ENCODE measurements at places on chromosomes 16 and 17.

DNA sequence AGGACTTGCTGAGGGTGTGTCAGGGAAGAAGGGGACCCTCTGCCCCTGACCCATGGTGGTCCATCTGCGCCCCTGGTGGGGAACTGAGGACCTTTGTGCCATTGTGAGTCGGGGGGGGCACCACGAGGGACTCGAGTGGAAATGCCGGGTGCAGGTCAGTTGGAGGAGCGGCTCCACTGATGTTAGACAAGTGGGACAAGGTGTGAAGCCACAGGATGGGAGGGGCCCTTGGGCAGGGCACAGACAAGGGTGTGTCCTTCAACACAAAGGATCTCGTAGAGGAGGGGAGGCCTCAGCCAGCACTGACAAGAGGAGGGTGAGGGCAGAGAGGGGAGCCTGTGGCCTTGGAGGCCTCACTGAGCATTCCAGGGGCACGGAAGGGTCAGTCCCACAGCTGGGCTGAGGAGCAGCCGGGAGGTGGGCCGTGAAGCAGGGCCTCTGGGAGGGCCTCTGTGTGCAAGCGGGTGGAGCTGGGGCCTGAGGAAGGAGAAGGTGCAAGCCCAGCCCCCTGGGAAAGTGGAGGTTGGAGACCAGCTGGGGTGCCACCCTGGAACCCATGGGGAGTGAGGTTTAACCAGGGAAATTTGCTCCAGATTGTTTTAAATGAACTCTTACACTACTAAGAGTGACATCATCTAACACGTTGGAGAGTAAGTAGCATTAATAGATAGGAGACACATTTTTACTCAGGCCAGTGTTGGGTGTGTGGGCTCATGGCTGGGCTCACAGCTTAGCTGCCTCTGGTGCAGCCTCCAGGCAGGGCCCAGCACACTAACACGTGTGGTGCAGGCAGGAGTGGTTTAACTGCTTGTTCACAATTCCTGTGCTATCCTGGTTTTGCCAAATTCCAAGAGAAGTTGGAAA, 27.9 kb downstream of the NARF start:
- no peak for DNase-seq

DNA sequence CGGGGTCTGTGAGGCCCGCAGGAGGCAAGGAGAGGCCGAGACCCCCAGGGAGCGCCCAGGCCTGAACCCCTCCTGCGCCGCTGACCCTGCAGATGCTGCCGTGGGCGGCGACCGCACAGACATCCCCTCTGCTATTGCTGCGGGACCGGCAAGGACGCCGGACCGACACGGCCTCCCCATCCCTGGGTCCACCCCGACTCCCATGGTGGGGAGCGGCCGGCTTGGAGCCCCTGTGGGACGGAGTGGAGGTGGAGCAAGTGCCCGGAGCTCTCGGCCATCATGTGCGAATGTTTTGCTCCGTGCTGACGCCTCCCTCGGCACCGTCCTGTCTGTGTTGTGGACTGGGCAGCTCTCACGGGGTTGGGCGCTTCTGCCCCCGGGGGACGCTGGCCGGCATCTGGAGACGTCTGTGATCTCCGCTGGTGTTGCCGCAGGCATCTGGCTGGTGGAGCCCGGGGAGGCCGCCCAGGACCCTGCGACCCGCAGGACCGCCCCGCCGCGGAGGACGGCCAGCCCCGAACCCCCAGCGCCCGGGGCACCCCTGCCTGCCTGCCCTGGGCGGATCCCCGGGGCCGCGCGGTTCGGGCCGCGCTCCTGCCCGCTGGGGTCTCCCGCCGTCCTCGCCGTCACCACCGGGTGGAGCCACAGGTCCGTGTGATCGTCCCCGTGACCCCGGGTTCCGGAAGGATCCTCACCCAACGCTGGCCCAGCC, 12.8 kb upstream of the GNG13 start:
- DNase-seq: peak; percentile 53

- DNase-seq: no peak
These were observed 449.8 kb downstream of the SLC39A11 start for GRCh38 chr17:72642720-72643119.

DNA sequence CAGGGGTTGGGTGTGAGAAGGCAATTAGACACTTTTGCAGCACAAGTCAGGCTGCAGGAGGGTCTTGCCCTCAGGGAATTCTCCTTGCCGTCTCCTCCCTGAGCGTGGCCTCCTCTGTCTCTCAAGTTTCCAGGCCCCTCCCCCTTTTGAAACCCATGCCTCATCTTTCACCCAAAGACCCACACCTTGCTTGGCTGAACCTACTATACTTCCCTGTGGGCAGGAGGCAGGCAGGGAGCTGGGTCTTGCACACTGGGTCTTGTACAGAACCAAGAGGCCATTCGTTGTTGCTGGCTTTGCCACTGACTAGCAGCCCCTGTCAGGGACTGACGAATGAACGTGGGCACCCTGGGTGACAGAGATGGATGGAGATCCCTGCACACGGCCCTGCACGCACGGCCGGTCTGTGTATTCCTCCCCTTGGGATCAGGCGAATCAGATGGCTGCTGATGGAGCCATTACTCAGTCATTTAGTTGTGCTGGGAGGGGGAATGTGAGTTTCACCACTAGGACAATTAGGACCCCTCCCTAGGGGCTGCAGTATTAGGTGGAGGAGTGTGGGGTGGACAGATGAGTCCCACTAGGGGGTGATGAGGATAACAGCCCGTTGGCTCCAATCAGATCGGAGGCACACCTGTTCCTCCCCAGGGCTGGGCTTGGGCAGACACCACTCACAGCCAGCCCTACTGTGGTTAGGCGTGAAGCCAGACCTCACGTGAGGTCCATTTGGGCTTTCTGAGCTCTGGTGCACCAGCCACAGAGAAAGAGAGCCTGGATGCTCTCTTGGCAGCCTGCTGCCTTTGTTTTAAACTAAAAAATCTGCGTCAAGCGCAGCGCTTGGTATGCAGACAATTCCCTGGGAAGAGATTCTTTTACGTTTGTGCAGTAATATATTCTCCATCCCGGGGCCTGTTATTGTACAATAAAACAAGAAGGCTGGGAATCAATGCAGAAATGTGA, 167.7 kb upstream of the WSCD1 start:
- DNase-seq: peak; percentile 57

GRCh38 chr17:69111794-69112193, 29.9 kb downstream of the ABCA6 start:
- DNase-seq: no peak

DNA sequence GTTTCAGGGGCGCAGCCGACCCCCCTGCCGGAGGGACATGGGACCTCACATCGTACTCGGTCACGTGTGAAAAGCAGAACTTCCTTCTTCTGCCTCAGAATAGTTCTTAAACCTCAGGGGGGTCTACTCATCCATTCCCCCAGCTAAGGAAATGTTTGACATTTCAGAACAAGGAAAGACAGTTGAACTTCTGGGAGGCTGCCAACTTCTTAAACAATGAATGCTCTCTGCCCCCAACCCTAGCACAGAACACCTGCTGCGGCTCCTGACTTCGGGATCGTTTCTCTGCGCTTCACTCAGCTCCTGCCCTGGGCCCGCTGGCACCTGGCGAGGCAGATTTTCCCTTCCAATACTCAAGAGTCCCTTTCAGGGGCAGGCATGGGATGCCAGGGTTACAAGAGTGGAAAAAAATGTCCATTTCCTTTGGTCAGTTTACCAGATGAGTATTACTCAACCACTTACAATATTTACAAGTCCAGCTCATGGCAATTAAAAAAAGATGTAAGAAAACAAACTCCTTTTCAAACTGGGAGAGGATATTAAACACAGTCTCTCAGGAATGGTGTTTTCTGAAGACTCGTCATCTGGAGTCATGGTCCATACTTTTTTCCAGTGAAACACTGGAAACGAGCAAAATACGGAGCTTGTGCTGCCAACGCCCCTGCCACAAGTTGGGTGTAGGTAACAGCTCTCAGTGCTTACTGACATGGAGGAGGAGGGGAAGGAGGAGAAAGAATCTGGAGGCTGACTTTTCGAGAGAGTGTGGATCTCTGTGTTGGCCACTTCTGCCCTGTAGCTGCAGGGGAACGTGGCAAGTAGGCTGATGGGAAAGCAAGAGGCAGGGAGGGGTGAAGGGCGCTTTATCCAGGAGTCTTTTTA, 235.7 kb downstream of the NTN1 start:
- DNase-seq: no peak

GRCh38 chr16:3129137-3130131, 5.4 kb upstream of the ZNF213 start:
- DNase-seq: peak; percentile 82

DNA sequence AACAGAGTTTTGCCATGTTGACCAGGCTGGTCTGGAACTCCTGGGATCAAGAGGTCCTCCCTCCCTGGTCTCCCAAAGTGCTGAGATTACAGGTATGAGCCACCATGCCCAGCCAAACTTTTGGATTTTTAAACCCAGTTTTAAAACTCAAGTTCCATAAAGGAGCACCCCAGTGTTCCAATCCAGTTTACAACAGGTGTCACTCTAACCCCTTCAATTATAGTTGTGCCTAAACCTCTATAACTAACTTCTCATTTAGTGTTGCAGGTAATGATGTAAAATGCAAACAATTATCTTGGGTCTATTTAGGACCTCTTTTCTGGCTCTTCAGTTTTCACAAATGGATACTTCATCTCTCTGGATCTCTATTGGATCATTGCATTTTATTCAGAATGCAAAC, 7.8 kb upstream of the ADAP2 start:
- no peak for DNase-seq

DNA sequence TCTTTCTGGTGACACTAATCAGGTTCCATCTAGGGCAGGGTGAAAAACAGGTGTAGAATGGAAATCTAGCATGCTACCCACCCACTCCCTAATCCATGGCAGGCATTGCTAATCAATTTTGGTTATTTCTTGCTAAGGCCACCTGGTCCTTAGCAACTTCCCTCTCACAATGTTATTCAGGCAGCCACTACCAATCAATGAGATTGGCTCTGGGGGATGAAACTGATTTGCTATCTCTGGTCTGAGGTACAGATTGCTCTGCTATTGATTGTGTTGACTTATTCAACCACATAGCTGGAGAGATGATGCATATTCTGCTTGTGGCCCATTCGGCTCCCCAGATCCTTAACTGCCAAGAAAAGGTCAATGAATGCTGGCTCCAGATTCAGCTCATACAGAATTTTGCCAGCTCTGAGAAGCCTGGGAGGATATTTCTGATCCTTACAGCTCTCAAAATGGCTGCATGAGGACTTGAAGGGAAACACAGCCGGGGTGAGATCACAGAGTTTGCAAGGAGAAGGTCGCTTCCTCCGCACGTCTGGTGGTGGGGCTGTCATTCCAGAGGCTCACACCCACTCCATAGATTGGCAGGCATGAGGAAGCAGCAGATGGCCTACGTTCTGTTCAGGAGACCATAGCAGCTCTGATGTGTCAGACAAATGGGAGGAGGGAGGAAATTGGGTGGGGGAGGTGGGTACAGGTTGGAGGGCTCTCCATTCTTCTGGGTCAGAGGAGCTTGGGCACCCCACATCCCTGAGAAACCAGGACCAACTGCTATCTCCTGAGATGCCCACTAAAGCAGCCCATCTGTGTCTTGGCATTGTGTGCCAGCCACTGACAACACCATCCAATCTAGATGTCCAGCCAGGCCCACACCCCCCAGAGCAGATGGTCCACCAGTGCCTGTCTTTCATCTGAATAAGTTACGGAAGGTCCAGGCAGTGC, 22.3 kb downstream of the SEZ6 start:
- DNase-seq: no peak

- peak; percentile 97 for DNase-seq
These were observed 124.5 kb upstream of the ZFHX3 start for GRCh38 chr16:73172241-73172972.

- DNase-seq: peak; percentile 20
These were observed 6.5 kb upstream of the COL1A1 start for GRCh38 chr17:50207792-50208567.

- peak; percentile 25 for DNase-seq
These were observed 10.6 kb downstream of the SLC16A3 start for GRCh38 chr17:82239401-82239925.

DNA sequence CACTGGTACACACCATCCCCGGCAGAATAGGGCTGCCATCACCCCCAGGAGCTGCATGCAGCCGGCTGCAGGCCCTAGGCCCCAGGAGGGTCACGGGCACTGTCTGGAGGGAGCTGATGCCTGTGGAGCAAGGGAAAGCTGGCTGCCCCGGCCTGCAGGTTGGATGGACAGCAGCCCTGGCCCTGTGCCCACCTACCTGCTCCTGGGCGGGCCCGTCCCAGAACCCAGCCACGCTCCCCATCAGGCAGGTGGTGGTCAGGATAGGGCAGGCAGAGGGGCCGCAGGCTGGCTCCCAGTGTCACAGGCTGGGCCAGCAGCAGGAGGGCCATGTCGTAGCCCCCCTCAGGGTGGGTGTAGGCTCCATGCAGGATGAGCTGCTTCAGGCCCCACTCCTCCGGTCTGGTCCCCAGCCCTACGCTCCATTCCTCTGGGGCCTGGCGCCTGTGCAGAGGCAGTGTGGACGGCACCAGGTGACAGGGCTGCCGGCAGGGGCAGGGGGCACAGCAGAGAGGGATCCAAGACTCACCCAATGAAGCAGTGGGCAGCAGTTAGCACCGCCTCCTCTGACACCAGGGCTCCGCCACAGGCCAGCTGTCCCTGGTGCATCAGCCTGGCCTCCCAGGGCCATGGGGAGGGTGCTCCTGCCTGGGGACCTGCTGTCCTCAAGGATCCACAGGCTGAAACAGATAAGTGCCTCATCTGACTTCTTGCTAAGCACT, 4.0 kb downstream of the PRSS53 start:
- peak; percentile 47 for DNase-seq

- no peak for DNase-seq
These were observed 10.9 kb downstream of the CACNB1 start for GRCh38 chr17:39186481-39187002.

DNA sequence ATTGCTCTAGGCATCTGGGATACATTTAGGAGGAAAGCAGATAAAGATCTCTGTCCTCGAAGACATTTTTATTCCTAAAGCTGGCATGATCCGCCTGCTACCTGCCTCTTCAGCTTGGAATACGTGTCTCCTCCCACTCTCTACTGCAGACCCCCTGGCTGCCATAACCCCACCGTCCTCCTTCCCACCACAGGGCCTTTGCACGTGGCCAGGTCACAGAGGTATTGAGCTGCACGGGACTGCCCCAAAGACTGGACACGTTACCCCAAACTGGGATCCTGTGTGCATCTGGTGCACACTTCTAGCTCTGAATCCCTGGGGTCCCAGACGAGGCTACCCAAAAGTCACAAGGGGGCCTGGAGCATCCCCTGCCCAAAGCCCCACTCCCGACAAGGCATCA, 351.2 kb upstream of the EEF2KMT start:
- no peak for DNase-seq

DNA sequence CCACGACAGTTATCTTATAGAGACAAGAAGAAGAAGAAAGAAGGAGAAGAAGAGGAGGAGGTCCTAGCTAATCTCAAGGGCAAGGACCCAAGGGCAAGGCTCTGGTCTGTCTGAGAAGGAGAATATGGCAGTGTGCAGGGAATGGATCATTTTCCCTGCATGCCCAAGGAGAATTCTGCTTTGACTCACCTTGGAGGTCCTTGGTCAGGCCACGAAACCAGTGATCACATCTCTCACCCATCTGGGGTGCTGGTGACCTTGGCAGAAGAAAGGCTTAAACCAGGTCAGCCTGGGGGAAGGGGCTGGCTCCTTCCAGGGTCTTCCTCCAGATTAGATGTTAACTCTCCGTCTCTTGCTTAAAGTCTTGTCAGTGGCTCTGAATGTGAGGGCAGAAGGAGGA, 1.6 kb upstream of the FMNL1 start:
- DNase-seq: no peak

GRCh38 chr16:86667035-86667434, 88.7 kb downstream of the FOXL1 start:
- peak; percentile 75 for DNase-seq
